Pancreas (tissue), 10 donors: ENCODE measurements at places on chromosomes 4 and X. TPM values are rescaled to one million over a fixed set of nuclear protein-coding genes. Genes with fewer than 3 reads are reported as not detected.
A peak's percentile ranks its signal among the peaks of the same experiment; 100 is the strongest.

DNA sequence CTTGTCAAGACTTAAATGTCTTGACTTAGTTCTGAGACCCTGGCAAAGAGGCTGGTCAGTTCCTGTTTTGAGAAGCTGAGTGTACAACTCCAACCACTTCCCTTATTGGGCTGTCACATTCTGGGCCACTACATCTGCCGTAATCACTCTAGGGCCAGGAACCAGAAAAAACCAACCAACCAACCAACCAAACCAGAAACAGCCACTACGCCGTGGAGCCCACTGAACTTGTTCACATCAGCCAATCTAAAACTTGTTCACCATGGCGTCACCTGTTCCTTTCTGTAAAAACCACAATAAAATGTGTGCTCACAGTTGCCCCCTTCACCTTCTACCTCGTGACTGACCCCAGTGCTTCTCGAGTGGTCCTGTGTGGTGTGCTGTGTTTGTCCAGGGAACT is 107.3 kb downstream of the JADE1 start:
- peak; percentile 32 for DNase-seq

- DNase-seq: no peak
Measured at GRCh38 chrX:66633541-66633940, 5.3 kb downstream of the EDA2R start.

DNA sequence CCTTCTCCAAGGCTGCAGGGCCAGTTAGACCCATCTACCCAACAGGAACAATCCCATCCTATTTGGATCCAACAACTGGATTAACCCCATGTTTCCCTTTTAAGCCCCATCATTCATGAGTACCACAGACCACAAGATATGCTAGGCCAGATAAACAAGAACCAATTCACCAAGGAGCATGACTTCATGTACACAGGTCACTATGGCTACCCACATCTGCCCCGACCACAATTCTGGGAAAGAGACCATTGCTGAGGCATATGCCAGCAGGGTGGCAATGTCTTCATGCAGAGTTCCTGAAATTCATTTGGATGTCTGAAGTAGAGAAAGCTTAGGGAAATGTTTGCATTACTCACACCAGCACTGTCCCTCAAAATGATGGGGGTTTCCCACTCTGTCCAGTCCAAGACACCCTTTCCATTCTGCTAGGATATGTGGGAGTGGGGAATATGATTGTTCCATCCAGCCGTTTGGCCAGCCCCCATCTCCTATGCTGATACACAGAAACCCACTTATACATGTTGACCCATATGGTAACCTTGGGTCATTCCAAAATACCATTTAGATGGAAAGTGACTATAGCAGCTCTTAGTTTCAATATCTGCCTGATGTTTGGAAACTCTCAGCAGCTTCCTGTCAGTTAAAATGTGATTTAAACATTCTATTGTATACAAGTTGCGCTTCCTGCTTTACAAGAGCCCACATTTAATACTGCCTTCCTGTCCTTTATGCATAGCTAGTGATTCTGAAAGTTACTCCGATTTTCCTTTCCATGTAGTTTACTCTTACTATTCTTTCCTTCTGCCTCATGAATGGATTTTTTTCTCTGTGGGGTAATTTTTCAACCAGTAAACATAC is 129.0 kb downstream of the AMMECR1 start:
- DNase-seq: no peak

GRCh38 chr4:184649971-184650855 is 675 bp downstream of the PRIMPOL start:
- no peak for DNase-seq

GRCh38 chr4:119873132-119873531 is 193.5 kb downstream of the MAD2L1 start:
- no peak for DNase-seq

Gene APOO
- total RNA-seq: 9.2 TPM

DNA sequence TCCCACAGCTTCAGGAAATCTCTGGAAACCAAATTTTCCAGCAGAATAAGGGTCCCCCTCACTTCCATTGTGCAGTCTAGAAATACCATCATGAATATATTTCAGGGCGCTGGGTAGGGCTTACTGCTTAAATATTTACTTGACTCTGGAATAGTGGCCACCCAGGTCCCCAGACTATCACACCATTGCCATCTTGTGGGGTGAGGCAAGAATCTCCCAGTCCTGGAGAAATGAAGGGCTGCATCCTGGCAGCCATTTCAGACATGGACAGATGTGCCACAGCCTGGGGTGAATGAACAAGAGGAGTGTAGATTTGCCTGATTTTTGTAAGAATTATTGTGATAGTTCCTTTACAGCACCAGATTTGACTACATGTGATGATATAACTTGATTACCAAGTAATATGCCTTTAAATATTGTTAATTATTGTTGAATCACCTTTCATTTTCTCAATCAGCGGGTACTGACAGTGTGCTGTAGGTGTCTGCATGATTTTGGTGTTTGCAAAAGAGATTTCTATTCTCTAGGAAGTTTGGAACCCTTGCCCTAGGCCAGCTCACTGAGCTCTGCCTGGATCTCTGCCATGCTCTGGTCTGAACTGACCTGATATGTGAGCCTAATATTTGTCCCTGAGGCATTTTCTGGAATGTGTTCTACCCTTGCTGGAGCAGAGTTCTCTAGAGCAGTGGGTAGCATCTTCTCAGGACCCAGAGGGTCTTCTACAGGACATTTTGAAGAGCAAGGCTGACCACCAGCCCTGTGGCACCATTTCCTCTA is 183.4 kb downstream of the KIT start:
- DNase-seq: no peak

Gene ZNF157
- total RNA-seq: 0.21 TPM

DNA sequence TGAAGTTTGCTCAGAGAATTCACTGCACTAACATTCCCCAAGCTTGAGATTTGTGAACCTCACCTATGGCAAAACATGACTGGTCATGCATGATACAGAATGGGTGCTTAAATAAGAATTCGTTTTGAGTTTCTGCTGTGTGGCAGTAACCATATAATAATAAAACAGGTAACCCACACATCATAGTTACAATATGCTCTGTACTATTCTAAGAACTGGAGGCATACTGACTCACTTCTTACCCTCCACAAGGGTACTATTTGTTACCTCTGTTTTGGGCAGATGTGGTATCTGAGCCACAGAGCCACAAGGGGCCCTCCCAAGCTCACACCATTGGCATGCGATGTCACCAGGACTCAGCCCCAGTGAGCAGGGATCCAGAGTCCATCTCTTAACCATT is 17.6 kb downstream of the SLC2A9 start:
- DNase-seq: no peak

Gene DRD5
- not detected for total RNA-seq

Gene HELT
- total RNA-seq: not detected

Gene FRMD7
- not detected for total RNA-seq
